Activated T-cell treated with anti-CD3 and anti-CD28 coated beads for 4 hours (primary cell): ENCODE measurements at places on chromosomes 12 and 14.

- DNase-seq = no peak
Observed at GRCh38 chr12:102956738-102957327, 641 bp upstream of the ASCL1 start.

- no peak for DNase-seq
Observed at GRCh38 chr12:104724992-104725585, 233.0 kb downstream of the SLC41A2 start.

DNA sequence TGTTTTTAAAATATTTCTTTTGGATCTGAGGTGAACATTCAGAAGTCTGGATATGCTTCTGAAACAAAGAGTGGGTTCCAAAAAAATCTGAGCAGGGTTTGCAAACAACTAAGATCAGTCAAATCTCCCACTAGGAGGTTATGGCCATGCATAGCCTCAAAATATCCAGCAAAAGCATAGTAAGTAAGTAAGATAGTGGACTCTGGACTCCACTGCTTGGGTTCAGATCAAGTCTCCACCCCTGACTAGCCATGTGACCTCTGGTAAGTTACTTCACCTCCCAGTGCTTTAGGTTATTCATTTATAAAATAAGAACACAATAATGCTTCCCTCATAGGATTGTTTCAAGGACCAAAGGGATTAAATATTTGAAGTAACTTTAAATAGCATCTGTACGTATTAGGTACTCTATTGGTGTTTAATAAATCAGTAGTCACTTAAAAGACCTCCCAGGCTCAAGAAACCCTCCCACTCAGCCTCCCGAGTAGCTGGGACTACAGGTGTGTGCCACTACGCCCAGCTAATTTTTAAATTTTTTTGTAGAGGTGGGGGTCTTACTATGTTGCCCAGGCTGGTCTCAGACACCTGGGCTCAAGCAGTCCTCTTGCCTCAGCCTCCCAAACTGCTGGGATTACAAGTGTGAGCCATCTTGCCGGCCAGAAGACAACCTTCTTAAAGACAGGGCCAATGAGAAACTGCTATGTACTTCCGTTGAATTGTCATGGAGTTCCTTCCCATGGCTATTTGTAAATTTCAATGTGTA, 95.7 kb upstream of the SOX5 start:
- no peak for DNase-seq

DNA sequence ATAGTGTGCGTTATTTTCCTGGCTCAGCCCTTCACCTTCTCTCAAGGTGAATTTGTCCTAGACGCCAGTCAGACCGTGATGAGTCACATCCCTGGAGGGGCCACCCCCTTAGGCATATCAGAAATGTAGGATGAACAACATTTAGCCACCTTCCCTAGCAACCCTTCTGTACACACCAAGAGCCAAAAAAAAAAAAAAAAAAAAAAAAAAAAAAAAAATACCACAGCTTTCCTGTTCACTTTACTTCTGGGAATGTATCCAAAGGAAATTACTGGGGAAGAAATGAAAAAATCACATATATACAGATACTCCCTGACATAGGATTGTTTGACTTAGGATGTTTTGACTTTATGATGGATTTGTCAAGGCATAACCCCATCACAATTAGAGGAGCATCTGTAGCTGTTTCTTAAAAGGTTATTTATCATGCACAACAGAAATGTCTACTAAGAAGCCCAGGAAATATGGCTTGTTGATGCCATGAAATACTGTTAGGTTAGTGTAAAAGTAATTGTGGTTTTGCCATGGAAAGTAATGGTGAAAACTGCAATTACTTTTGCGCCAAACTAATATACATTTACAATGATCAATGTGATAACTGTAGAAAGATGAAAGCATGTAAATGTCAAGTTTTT, 68.2 kb upstream of the BDKRB2 start:
- DNase-seq = no peak

DNA sequence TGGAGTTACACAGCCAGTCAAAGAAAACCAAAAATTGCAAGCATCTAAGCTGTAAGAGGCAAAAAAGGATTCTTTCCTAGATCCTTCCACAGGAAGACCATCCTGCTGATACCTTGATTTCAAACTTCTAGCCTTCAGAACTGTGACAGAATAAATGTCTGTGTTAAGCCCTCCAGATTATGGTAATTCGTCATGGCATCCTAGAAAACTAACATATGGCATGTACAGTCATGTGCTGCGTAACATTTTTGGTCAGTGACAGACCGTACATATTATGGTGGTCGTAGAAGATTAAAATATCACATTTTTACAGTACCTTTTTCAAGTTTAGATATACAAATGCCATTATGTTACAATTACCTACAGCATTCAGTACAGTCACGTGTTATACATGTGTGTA, 660.9 kb upstream of the LMO3 start:
- no peak for DNase-seq

DNA sequence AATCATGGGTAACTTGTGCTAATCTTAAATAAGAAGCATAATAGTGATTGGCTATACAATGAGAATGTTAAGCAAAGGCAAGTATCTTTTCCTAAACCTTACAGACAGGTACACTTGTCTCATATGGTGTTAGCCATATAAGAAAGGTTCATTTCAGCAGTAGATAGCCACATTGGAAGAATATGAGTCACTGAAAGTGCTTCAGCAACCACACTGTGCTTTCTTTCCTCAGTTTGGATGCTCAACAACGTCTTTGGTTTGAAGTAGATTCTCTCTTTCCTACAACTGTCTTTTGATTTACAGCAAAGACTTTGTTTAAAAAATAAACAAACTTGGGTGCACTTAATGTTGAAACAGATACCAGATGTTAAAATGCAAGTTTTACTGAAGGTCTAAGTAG, 8.9 kb downstream of the DDHD1 start:
- DNase-seq = no peak

- DNase-seq = no peak
Observed at GRCh38 chr14:45095143-45095542, 11.2 kb downstream of the PRPF39 start.

DNA sequence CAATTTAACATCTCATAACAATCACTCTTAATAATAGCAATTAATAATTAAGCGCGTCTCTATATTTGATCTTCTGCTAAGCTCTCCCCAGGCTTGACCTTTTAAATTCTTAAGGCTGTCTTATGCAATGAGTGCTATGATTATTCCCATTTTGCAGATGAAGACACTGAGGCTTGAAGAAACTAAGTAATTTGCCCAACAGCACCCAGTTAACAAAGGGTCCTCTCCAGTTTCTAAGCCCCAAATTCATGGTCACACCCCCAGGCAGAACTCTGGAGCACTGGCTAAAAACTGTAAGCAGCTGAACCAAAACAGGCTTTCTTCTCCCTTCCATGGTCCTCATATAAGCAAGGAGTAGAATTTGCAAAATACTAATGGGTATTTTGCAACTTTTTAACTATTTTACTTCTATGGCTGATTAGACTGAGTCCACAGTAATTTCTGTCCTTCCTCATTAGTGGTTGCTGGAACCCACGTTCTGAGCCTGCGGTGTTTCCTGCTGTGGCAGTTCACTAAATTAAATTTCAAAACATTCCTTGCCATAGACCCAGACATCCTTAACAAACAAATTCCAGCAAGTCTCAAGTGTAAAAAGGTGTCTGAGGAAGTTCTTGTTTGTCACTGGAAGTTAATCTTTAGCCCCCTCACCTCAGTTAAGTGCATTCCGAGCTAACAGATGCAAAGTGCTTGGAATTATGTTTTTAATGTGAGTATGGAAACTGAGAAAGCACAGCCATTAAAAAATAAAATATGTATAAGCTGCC, 76.5 kb downstream of the TMEM132D start:
- DNase-seq = no peak

DNA sequence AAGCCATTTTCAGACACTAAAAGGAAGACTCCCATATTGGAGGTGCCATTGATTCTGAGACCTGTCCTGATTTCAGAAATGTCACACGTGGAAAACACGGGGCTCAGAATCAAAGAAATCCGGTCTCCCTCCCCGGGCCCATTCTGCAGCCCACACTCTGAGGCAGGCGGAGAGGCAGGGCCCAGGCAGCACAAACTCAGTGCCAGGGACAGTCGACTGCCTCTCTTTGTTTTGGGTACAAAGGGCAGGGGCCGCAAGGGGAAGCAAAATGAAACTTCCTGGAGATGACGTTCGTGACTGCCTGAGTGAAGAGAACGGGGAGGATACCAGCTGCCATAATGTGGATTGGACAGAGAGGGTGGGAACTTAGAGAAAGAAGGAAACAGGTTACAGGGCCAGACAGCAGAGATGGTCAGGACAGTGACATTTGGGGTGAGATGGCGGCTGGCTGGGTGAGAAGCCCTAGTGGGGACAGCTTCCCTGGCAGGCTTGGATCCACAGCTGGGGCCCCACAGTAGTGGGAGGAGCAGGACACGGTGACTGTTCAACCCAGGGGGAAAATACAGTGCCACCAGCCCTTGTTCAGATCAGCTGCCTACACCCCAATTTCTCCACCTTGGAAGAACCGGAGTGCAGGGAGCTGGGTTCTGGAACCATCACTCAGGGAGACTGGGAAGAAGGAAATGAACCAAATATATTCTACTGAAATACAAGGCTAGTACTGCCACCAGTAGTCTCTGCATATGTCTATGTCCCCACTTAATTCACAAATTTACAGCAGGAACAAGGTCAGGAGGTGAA, 8.1 kb downstream of the GAPDH start:
- DNase-seq = no peak
